Muscle of leg (tissue), 16 donors: ENCODE measurements at places on chromosomes 1 and 21.
A peak's percentile ranks its signal among the peaks of the same experiment; 100 is the strongest.

- no peak for DNase-seq
Observed at GRCh38 chr1:195733408-195733807, 874.8 kb downstream of the KCNT2 start.

GRCh38 chr1:164180824-164181223 is 378.2 kb upstream of the PBX1 start:
- DNase-seq = no peak

- peak; percentile 26 for DNase-seq
Observed at GRCh38 chr1:247681288-247681897, 1.9 kb upstream of the OR13G1 start.

- no peak for DNase-seq
Observed at GRCh38 chr1:90322186-90322585, 327.3 kb downstream of the ZNF326 start.
